Breast epithelium (tissue), 4 donors: ENCODE measurements at places on chromosomes 1 and 21.

DNA sequence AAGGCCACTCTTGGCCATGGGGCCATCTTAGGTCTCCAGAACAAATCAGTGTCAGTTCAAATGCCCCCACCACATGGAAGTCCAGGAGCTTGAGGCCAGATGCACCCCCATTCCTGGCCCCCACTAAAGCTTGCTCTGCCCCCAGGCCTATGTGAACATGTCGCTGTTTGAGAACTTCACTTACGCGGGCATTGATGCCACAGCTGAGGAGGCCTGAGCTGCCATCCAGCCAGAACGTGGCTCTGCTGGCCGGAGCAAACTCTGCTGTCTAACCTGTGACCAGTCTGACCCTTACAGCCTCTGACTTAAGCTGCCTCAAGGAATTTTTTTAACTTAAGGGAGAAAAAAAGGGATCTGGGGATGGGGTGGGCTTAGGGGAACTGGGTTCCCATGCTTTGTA lies 15.1 kb upstream of the MPL start:
- H3K27ac ChIP-seq = no peak overlapping the region
- no peak overlapping the region for H3K4me3 ChIP-seq
- no peaks in the 10 kb centered on the region for H3K36me3 ChIP-seq
- no peaks in the 10 kb centered on the region for H3K4me1 ChIP-seq

DNA sequence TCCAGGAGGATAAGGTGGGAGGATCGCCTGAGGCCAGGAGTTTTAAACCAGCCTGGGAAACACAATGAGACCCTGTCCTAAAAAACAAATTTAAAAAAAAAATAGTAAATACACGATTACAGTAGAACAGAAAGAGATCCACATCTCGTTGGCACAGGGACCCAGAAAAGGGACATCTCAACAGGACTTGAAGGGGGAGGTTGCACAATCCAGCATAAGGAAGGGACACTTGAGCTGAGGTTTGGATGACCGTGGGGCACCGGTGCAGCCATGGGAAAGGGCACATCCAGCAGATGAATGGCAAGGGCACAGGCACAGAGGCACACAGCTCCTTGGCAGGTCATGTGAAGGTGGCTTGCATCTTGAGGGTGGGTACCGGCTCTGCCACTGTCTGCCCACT lies 20.5 kb downstream of the TRIM67 start:
- no peak overlapping the region for H3K4me3 ChIP-seq
- H3K36me3 ChIP-seq = no peaks in the 10 kb centered on the region
- peaks cover 46% of the 10 kb centered on the region for H3K27me3 ChIP-seq
- DNase-seq = no peak
- H3K4me1 ChIP-seq = no peaks in the 10 kb centered on the region

GRCh38 chr1:155049651-155050559 lies 1.2 kb upstream of the ADAM15 start:
- DNase-seq = no peak
- H3K4me3 ChIP-seq = peak overlapping the region; percentile 77
- H3K27me3 ChIP-seq = no peaks in the 10 kb centered on the region
- H3K27ac ChIP-seq = peak overlapping the region; percentile 92
- no peaks in the 10 kb centered on the region for H3K36me3 ChIP-seq

DNA sequence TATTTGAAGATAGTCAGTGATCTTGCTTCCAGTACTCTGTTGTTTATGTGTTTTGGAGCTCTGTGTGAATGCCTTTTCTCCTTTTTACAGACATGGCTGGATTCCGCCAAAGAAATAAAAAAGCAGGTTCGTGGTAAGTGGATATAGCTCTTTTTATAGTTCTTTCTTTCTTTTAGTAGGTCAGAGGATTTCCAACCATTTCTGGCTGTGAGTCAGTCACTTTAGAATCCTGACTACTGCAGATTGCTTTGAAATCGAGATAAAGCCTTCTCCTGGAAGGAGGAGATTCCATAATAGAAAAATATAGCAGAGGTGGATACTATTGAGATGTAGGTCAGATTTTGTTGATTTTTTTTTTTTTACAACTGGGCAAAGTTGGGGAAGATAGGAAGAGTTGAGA lies 97.4 kb downstream of the EPB41 start:
- H3K27ac ChIP-seq = no peak overlapping the region
- no peaks in the 10 kb centered on the region for H3K4me1 ChIP-seq
- no peak for DNase-seq
- no peaks in the 10 kb centered on the region for H3K27me3 ChIP-seq
